ENCODE measurements at places on chromosomes 13 and 19.

DNA sequence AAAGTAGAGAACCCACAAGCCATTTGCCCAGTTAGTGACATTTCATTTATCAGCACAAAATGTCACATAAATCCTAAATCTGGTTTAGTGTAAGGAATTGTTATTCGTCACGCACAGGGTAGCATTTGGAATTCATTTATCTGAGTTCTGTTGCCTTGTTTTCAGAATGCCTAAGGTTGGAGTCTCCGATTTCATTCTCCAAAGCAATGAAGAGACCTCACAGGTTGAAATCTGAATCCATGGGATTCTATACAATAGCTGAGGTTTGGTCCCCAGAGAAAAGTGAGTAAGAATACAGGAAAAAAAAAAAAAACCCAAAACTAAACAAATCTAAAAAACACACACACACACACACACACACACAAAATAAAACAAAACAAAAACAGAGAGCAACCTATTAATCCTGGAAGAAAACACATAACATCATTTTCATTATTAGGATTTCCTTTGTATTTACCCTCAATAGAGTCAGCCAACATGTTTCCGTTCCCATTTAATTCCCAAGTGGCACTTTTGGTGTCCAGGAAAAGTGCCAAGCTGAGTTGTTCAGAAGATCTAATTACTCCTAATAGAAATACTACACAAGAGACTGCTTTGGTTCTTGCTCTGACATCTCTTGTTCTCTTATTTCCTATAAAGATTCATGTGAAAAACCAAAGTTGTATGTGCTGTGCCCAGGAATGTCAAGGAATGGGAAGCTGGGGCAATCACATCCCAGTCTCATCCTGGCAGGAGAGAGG is 36.2 kb upstream of the LRCH1 start:
- DNase-seq: no peak

GRCh38 chr13:34675626-34676025 is 266.4 kb upstream of the NBEA start:
- DNase-seq: no peak

DNA sequence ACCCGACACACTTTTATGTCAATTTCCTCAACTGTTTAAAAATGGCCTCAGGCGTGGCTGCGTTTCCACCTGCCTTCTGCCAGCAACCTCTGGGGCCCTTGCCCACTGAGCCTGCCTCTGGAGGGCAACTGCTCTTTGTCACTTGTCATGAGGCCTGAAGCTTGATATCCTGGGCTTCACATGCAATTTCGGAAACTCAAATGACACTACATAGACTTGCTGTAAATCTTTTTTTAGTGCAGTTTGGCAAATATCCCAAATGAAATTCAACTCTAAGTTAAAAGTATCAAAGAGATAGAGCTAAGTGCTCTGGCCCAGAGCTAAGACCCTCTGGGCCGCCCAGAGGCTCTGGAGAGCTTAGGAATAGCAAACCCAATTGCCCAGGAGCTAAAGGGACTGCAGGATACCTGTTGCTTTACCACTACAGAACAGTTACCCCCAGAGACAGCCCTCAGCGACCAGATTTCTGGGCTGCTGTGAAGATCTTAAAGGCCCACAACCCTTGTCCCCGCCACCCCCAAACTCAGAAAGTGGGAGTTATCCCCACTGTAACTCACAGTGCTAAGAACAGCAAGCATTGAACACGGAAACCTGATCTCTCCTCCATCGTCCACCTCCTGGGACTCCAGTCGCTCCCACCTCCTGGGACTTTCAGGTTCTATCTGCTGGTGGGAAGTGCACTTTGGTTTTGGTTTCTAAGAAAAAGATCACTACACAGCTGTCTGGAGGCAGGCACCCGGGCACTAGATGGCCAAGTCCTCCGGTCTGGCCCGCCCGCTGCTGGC is 19.4 kb downstream of the GJA3 start:
- DNase-seq: no peak

DNA sequence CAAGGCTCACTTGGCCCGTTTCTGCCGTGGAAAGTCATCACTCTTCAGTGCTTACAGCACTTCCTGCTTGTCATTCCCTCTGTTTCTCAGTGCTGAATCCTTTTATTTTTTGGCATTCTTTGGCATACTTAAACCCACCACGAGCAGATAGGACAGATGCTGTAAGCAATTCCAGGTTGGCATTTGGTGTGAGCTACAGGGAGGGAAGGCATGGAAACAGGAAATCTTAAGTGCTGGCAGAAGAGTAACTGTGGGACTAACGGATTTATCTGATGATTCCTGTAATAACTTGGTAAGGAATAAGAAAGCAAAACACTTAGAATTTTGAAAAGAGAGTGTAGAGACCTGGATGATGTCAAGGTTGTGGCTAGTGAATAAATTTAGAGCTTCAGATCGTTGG is 273.4 kb downstream of the GPC6 start:
- DNase-seq: no peak

DNA sequence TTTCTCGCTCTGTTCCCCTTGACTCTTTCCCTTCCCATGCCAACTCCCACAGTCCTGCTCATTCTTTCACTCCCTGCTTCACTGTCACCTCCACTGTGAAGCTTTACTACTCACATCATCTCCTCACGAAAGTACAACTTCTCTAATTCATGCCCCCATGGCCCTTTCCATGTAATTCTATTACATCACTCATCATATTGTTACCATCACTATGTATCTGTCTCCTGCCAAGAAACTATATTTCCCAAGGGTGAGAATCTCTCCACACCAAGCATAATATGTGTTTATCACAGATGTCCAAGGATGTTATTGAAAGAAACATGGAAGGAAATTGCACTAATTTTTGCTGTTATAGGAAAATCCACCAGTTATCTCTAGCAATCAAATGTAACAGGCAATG is 37.2 kb upstream of the LRCH1 start:
- DNase-seq: no peak

DNA sequence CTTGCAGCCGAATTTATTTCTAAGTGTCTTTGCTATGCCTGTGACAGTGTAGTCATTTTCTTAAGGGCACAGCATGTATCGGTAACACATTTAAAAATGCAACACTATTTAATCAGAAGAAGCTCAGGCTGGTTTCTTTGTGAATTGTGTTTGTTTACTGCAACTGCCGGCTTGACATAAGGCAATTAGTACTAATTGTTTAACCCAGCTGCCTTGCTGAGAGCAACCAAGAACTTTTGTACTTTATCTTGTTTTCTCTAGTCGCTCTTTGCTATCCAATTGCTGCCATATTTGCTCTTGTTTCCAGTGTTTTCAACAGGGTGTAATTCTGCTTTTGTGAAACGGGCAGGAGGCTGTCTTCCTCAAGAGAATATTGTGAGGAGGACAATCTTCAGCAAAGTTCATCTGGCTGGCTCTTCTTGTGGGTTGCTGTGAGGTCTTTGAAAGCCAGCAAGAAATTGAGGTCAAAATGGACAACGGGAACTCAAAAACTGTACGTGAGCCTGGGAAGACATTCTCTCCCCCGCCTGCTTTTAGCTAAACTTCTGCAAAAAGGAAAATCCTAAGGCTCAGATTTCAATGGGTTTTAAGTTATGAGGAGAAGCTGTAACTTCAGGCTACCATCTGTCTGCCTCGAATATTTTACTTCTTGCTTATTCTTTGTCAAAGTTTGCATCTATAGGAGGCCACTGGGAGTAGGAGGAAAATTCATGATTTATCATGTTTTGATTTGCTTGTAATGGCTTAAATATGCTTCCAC is 75.8 kb upstream of the TSHZ3 start:
- no peak for DNase-seq

DNA sequence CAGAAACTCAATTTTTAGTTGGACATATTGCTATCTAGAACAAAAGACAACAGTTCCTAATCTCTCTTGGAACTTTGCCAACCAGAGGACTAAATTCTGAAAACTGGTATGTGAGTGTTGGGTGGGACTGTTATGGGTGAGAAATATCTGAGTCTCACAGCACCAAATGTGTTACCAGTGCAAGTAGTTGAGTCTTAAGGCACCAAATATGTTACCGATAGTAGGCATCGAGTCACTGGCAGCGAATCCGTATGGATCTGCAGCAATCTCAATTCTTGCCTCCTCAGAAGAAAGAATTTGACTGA is 575.2 kb downstream of the DACH1 start:
- no peak for DNase-seq

GRCh38 chr19:18044825-18045304 is 36.9 kb downstream of the ARRDC2 start:
- peak; percentile 75 for DNase-seq

DNA sequence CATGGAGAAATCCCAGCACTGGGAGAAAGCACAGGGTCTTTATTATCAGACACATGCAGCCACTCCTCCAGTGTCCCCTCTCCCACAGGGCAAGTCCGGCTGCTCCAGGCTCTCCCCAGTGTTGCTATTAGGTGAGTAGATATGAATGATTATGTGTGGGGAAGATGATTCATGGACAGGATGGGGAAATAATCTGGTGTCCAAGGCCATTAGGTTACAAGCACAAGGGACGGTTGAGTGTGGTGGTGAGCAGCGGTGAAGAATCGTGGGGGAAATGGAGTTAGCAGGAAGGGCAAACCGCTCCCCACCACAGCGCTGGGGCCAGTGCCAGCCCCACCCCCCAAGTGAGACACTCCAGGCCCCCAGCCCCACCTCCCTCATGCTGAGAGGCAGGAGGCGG is 19.0 kb downstream of the CD177 start:
- DNase-seq: no peak

- DNase-seq: no peak
Measured at GRCh38 chr13:100872761-100873160, 198.2 kb upstream of the TMTC4 start.

GRCh38 chr19:17473041-17473440 is 2.7 kb downstream of the SLC27A1 start:
- DNase-seq: no peak

GRCh38 chr19:34255546-34255945 is 1.2 kb downstream of the GARRE1 start:
- DNase-seq: no peak

DNA sequence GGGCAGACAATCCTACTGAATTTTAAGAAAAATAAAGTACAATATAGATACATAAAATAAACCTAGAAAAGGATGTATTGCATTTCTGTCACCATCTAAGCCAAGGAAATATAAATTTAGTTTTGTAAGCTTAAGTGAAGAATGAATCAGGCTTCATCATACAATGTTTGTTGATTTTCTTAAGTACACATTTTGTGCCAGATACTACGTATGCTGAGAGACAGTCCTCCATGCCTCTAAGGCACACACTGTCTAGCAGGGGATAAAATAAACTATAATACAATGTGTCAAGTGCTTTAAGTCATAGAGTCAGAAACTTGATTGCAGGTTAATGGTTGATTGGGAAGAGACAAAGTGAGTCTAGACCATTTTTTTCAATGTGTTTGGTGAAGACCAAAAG is 465.7 kb downstream of the TBC1D4 start:
- no peak for DNase-seq

DNA sequence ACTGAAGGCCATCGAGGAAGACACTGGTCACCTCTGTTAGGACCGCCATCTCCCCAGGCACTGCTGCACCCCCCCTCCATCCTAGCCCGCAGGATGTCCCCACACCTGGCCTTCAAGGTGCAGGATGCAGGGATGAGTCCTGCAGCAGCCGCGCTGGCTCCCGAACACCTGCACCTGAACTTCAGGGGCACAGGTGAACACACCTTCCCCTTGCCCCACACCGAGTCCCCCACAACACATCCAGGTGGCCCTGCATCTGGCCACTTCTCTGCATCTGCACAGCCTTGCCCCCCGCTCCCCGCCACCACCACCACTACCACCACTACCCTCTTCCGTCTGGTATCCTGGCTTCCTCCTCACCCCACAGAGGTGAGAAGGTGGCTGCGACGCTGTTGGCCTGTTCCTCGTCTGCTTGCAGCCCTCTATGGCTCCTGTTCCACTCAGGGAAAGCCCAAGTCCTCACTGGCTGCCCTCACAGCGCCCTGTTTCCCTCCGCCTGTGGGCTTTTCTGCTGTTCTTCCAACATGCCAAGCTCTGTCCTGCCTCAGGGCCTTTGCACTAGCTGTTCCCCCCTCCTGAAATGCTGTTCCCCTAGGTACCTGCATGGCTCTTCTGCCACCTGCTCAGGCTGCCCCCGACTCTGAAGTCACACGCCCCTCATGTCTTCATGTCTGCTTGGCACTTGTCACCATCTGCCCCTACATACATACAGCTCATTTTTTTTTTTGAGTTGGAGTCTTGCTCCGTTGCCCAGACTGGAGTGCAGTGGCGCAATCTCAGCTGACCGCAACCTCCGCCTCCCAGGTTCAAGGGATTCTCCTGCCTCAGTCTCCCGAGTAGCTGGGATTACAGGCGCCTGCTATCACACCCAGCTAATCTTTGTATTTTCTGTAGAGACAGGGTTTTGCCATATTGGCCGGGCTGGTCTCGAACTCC is 1.4 kb upstream of the CERS1 start:
- no peak for DNase-seq

DNA sequence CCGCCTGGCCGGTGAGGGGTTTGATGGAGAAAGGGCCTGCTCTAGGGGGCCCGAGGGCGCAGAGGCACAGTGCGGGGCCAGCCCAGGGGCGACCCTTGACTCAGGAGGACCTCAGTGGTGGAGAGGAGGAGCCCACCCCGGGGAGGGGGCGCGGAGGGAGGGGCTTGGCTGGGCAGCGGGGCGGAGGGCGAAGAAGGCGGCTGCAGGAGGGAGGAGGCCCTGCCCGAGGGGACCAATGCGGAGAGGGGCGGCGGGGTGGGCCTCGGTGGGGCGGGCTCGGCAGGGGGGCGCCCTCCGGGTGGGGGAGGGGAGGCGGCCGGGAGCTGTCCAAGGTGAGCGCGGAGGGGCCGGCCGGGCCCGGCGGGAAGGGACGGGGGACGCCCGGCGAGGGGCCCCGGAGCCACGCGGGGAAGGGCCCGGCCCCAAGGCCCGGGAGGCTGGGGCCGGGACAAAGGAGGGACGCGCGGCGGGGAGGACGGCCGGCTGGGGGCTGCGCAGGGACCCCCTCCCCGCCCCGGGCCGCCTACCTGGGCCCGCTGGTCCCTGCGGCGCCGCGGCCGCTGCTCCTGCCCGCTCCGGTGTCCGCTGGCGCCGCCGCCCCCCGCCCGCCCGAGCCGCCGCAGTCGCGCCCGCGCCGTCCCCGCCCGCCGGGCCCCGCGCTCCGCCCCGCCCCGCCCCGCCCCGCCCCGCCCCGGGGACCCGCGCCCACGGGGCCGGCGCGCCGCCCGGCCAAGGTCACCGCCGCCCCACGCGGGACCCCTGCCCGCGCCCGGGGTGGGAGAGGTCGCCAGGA is at the start of gene DIRAS1:
TSS of gene DIRAS1 (minus strand) at position 596 of the 793 bp plus-strand sequence. CDS start 3,566 bp downstream, outside the sequence.
- no peak for DNase-seq

DNA sequence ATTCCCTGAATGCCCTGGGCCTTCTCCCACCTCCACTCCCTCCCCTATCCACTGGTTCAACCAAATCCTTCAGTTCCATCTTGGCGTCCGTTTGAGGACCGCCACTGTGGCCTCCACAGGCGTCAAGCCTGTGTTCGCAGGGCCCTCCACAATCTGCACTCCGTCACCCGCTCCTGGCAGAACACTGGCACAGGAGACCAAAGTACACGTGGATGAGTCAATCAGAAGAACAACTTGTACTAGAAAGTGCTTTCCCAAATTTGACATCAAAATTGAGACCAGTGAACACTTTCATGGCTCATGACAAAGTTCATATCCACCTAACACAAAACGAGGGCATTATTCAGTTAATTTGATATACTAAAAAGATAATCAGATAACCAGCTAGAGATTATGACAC is 6.5 kb upstream of the CDC16 start:
- DNase-seq: no peak

All from stimulated activated CD4-positive, alpha-beta T cell treated with anti-CD3 and anti-CD28 coated beads, TNF-alpha, amount 100 ng/mL, for 4 hours (primary cell).